ENCODE measurements at places on chromosomes 1 and 21.

DNA sequence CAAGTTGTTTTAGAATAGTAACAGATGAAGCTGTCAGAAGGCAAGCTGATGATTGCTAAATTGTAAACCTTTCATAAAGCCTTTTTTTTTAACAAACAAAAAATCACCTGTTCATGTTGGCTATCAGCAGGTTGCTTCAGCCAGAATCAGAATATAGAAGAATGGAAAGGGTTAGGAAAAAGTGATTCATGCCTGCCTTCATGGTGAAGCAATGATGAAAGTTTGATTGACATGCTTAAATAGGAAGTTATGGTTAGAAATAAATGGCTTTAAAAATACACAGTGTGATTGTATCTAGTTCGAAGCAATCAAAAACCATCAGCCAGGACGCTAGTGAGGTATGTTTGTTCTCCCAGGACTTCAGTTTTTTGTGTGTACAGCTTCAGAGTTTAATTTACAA is 37.9 kb downstream of the GABPA start:
- DNase-seq = no peak

DNA sequence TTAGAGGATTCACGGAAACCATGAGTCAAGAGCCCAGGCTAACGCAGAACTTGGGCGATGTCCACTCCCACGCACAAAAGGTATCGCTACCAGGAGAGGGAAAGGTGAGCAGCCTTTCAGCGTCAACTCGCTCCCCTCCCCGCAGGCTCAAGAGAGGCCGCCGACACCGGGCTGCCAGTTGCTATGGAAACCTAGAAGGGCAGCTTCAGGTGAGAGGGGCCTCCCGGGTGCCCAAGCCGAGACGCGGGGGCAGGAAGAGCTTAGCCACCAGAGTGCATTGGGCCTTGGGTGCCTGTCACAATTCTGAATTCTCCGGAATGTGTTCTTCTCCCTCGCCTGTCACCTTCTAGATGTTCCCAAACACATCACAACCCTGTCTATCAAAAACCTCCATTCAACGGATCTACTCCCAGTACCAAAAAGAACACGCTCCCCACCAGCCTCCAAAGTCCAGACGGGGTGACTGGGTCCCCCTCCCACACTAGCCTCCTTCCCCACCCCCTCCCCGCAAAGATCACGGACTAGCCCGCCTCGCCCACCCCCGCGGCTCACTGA is 694 bp downstream of the MEAF6 start:
- DNase-seq = no peak

GRCh38 chr1:20785907-20786252 is 1.2 kb downstream of the HP1BP3 start:
- DNase-seq = no peak

DNA sequence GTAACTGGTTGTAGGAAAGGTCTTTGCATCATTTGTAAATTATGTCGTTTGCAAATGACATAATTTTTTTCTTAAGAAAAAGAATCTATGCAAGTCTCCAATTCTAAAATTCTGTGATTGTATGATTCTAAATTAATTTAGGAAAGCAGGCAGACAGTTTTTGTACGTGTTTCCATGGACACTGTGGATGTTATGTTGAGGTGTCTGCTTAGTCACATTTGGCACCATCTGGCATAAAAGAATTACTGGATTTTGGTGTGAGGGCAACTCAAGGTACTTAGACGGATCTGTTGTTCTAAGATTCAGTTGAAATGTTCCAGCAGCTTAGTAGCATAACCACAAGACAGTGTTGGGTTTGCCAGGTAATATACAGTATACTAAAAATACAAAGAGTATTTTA is 42.5 kb downstream of the C1orf21 start:
- no peak for DNase-seq

DNA sequence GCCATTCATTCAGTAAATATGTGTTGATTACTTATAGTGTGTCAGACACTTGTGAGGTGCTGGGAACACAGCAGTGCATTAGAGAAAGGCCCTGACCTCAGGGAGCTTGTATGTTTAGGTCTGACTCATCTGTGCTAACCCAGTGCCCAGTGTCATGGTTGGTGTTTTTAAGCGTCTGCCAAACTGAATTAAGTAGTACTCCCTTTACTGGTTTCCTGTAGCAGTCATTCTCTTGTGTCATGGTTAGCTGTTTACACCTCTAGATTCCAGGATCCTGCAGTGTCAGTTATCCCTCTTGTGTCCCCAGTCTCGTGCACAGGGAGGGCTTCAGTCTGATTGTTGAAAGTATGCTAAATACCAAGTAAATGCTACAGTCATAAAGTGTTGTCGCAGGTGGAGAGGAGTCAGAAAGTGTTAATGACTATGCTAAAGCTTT is 14.2 kb downstream of the UCK2 start:
- DNase-seq = no peak

DNA sequence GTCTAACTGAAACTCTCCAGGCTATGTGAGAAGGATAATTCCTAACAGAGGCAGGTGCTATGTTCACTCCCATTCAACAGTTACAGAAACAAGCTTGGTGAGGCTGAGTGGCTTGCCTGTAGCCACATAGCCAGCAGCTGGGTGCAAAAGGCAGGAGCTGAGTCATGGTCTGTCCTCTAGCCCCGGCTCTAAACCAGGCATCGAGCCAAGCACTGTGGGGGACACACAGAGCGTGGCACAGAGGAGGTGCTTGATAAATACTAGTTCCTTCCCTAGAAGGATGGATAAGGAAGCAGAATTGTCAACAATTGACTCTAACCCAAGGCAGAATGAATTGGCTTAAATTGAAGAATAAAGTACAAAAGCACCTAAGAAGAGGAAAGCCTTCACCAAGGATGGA is 10.4 kb upstream of the KCNA2 start:
- DNase-seq = no peak

DNA sequence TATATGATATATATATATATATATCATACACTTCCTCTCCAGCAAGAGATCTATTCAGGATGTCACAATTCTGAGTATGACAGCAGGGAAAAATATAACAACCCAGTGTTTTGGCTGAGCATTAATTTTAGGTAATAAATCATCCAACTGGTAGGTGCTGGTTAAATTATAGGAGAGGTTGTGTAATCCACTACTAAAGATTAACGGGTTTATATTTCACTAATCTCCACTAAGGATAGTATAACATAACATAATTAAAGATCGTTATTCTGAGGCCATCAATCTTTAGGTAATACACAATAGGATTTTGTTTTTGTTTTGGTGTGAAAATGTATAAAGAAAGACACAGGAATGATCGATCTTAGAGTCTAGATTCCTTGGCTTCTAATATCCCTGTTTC is 102.2 kb downstream of the COQ8A start:
- no peak for DNase-seq

GRCh38 chr1:156747742-156748669 is 3.5 kb downstream of the HDGF start:
- DNase-seq = no peak

- no peak for DNase-seq
Measured at GRCh38 chr1:225908773-225909172, 15.3 kb downstream of the PYCR2 start.

DNA sequence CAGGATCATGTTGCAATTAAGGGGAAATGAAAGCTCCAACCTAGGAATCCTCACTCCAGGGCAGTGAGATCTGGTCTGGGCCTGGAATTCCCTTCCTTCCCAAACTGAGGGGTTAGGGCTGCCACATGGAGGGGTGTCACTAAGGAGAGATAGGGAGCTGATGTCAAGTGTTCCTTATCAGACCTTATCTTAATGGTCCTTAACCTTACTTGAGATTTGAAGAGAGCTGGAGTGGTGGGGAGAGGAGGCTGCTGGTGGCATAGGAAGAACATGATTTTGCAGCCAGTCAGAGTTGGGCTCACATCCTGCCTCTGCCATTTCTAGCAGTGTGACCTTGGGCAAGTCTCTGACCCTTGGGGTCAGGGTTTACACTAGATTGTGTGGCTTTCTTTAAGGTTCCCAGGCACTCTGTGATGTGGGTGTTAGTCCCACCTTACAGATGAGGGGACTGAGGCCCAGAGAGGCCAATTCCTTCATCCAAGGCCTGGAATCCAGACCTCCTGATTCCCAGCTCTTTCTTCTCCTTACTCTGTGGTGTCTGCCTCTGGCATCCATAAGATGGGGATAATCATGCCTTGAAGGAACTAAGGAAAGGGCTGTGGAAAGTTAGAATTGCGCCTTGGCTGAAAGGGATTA is 56.3 kb upstream of the SYNC start:
- no peak for DNase-seq

DNA sequence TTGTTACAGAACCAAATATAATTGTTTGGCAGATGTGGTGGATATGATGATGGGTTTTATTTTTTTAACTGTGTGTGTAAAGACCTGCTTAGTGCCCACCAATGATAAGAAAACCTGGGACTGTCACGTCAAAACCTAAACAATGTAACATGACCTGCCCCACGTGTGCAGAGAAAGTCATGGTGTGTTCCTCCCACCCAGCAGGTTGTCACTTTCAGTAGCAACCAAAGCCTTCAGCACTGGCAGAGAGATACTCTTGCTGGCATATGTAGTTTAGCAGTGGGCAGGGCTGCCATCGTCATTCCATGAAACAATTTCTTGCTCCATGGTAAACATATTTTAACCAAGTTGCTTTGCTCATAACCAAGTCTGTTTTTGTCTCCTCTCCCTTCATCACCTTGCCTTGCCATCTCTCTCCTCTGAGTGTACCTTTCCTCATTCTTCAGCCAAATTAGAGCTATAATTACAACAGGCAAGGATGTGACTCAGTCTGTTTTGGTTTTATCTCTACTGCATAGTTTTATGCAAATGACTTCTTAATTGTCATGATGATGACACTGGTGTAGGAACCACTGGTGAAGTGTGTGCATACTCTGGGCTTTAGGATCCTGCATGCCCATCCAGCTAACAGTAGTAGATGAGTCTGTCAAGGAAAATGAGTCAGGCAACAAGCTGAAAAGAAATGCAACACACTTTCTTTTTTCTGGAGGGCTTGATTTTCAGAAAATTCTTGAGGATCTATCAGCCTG is 150.3 kb downstream of the EDEM3 start:
- DNase-seq = no peak

GRCh38 chr1:20476265-20477038 is 9.6 kb downstream of the CAMK2N1 start:
- no peak for DNase-seq

DNA sequence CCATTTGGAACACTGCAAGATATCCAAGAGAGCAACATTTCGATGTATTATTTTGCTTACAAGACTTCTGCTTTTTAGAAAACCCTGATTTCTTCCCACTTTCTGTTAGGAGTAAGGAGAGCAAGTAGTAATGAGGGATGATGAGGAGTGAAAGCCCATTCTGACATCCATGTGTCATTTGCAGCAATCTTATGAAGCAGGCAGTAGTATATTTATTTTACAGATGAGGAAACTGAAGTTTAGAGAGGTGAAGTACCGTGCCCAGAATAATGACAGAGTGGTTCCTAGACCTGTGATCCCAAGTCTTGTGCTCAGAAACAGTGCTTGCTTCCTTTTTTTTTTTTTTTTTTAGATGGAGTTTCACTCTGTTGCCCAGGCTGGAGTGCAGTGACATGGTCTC is 7.1 kb upstream of the ZSCAN20 start:
- no peak for DNase-seq

GRCh38 chr1:156738407-156738806 is 2.5 kb downstream of the MRPL24 start:
- no peak for DNase-seq

DNA sequence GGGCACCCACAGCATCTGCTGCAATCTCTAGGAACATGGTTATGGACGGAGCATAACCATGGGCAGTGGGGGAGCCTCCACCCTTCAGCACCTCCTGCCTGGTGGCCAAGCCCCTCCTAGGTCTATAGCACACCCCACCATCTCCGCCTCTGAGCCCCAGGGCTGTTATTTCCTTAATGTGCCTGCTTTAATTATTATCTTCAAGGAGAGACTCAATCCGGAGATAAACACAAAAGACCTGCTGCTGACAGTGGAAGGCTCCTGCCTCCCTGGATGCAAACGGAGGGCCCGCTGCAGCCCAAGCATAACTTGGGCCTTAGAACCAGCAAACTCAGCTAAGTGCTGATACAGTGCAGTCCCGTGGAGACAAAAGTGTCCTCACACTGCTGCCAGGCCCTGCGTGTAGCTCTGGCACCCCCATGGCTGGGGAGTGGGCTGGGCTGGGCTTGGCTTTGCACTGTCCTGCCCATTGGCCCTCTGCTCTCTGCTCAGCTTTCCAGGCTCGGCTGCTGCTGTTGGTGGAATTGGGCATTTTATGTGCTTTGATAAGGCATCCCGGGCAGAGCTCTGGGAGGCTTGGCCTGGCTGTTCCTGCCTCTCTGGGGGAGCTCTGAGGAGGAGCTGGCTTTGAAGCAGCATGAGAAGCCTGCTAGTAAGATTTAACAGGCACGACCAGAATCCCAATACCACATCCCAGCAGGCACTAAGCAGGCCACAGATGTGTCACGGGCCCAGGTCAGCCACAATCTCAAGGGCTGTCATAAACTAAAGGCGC is 620.2 kb downstream of the PTPRU start:
- no peak for DNase-seq

DNA sequence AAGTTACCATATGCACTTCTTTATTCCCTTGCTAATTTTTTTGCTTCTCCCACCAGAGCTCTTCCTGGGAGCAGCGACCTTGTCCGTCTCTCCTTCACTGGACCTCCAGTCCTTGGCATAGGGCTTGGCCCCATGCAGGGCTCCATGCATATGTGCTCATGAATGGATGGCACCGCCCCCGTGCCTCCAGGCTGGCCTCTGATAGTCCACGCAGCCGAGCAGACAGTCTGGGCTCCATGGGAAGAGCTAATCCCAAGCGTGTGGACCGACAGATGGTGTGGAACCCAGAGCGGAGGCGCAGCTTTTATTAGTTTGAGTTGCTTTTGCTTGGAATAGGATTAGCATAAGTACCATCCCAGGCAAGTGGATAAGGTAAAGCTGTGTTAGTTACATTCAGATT is 41.8 kb downstream of the CDCP2 start:
- DNase-seq = no peak

DNA sequence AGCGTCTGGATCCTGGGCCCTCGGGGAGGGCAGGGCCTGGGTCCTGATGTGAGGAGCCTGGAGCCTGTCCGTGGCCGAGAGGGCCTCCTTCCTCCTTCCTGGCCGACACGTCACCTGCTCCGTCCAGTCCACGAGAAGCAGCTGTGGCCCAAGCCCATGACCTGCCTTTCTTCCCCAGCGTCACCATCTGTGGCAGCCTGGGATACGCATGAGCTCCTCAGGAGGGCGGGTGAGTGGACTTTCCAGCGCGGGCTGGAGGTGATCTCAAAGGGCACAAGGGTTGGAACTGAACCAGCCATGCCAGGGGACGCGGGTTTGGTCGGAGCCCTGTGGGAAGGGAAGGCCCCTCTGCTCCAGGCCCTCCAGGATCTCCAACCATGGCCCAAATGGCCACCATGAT is 90.4 kb downstream of the DHRS3 start:
- no peak for DNase-seq

GRCh38 chr1:206041640-206042039 is 11.3 kb upstream of the RHEX start:
- no peak for DNase-seq

- DNase-seq = no peak
Measured at GRCh38 chr1:27033043-27033746, 20.5 kb upstream of the TENT5B start.

GRCh38 chr1:233248014-233248413 is 47.5 kb downstream of the PCNX2 start:
- DNase-seq = no peak

- no peak for DNase-seq
Measured at GRCh38 chr1:218886101-218886871, 287.4 kb upstream of the LYPLAL1 start.
